ENCODE measurements at places on chromosomes 3 and 15.

GRCh38 chr3:182980204-182981037, at the start of gene DCUN1D1:
Gene DCUN1D1 (minus strand): TSS chr3:182980538. CDS start chr3:182980489, 49 bp downstream.
- DNase-seq = peak; percentile 89

DNA sequence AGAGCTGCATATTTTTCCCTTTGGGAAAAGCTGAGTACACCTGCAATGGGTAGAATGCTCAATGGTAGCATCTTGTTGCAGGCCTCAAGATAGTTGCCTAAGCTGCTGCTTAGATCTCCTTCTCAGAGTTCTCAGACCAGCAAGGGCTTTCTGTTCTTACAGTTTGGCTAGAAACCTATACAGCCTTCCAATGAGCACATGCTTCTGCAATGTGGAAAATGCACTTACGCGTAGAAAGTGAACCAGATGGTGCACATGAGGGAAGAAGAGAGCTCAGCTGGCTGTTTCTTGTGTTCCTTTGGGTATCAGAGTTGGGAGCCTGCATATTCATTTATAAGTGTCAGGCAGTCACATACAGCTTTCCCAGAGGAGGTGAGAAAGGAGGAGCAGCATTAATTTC, 136.4 kb downstream of the B3GALNT1 start:
- no peak for DNase-seq

DNA sequence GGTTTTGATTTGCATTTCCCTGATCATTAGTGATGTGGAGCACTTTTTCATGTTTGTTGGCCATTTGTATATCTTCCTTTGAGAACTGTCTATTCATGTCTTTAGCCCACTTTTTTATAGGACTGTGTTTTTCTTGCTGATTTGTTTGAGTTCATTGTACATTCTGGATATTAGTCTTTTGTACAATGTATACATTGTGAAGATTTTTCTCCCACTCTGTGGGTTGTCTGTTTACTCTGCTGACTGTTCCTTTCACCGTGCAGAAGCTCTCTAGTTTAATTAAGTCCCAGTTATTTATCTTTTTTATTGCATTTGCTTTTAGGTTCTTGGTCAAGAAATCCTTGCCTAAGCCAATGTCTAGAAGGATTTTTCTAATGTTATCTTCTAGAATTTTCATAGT, 91.1 kb upstream of the ATP11B start:
- no peak for DNase-seq

- DNase-seq = no peak
Observed at GRCh38 chr3:41207355-41207754, 8.1 kb downstream of the CTNNB1 start.

- DNase-seq = no peak
Observed at GRCh38 chr15:40100123-40100946, 8.3 kb downstream of the BMF start.

DNA sequence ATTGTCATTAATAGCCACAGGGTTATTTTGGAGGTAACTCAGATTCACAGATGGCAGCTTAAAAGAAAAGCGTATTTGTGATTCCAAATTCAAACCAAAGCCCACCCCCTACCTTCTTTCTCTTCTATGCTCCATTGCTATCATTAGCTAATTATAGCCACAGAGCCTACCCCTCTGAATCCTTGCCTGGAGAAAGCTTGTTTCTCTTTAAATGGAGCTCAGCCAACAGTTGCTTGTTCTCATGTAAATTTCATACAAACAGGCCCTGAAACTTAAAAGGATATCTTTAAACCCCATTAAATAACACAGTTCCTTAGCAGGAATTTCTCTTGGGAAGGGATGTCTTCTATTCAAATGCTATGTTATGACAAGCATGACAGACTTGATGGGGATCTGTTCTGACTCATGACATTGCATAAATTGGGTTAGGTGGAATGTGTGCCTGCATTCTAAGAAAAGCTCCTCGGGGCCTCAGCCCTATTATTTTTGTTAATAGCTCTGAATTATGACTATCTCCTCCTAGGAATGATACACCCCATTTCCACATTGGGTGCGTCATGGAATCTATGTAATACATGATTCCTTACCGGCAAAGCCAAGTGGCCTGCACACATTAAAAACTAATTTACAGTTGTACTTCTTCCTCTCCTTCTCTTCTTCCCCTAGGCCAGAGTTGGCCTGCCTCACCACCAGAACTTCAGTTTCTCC, 265.8 kb downstream of the TAFA4 start:
- DNase-seq = no peak

DNA sequence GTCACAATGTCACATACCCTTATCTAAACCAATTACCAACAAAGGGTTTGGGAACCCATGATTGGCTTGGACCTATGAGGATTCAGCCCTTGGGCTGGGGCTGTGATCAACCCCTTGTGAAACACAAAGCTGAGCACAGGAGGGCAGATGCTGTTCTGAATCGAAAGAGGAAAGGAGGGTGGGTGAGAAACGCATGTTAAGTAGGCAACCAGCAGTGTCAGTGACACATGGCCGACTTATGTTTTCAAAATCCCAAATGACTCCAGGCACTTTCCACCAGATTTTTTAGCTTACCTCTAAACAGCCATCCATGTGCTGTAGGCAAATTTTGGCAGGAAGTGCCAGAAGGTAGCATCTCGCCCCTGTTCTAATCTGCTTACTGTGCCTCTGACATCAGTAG, 34.1 kb upstream of the KLHL25 start:
- DNase-seq = no peak

DNA sequence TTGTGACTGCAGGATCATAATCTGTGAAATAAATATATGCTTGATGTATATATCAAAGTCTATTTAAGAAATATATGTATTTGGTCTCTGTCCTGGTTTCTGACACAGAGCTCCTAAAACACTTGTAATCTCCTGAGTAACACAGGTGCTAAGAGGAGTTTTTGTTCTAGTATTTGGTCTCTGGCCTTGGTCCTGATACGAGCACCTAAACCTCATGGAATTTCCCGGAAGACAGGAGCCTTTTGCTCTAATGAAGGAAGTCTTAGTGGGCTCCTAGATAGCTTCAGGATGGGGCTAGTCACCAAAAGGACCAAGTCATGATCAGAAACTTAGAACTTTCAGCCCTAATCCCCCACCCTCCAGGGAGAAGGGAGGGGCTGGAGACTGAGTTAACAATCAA, 19.2 kb upstream of the MUSTN1 start:
- no peak for DNase-seq

- DNase-seq = peak; percentile 42
Observed at GRCh38 chr15:88246666-88247446, 9.7 kb downstream of the NTRK3 start.

DNA sequence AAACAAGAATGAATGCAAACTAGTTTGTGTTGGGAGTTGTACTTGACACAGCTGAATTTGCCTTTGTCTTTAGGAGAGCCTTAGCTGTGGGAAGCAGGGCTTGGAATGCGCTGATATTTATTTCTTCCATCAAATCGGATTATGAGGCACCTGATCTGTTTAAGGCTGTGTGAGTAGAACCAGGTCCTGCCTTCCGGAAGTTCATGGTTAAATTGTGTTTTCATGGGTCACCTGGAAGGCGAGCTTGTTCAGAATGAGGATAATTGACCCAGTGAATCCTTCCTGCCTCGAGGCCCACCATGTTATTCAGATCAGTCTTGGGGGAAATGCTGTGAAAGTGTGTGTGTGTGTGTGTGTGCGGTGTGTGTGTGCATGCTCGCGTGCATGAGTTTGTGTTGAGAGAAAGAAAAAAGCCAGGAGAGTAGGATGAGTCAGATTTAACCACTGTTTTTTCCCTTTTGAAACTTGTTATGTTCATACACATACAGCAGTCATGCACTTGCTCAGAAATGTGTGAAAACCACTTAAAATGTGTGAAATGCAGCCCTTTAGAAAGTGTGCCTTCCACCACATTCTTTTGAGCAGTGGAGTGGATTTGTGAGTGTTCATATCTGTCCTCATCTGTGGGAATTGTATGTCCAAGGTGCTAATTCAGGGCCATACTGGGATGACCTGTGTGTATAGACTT, 36.7 kb downstream of the SMAD3 start:
- DNase-seq = peak; percentile 64

DNA sequence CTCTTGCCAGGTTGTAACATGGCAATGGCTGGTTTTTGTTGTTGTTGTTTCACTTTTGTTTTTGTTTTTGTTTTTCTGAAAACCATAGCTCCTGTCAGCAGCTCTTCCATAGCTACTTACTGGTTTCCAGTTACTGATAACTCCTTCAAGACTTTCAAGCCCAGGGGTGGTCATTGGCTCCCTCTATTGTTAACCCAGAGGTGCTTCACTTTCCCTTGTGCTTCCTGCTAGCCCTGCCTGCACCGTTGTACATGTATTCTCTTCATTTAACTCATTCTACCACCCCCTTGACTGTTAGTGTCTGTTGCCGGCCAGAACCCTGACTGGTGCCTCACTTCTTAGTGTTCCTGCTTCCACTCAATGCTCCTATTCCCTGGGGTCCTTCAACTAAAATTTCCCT, 4.2 kb upstream of the TRAT1 start:
- peak; percentile 60 for DNase-seq

DNA sequence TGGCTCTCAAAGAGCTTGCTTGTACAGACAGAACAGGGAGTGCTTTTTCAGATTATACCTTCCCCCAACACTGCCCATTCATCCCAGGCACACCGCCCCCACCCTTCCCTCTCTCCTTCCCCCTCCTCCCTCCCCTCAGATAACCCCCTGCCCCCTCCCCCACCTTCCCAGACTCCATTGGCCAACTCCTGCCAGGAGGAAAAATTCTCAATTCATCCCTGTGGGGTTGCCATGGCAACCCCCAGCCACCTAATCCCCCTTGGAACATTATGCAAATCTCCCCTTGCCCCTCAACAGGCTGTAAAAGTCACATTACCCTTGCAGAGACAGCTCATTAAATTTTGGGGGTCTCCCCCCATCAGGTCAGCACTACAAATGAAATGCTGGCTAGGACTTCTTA, 14.3 kb downstream of the TLE3 start:
- DNase-seq = no peak

Measured in activated T-helper 1 cell treated with anti-CD3 and anti-CD28 coated beads, Interleukin-12 subunit alpha, Interleukin-12 subunit beta, Interleukin-2, Interleukin-4 antibody, amounts not matched to agents 30 ng/mL and 10 ng/mL and 1 ng/mL, durations not matched to agents 14 hours and 24 hours and 36 hours (primary cell).